RWPE1 (cell line): ENCODE measurements at places on chromosomes 1 and 21.

- no peak for DNase-seq
Measured at GRCh38 chr1:93842750-93843500, 36.1 kb downstream of the DNTTIP2 start.

DNA sequence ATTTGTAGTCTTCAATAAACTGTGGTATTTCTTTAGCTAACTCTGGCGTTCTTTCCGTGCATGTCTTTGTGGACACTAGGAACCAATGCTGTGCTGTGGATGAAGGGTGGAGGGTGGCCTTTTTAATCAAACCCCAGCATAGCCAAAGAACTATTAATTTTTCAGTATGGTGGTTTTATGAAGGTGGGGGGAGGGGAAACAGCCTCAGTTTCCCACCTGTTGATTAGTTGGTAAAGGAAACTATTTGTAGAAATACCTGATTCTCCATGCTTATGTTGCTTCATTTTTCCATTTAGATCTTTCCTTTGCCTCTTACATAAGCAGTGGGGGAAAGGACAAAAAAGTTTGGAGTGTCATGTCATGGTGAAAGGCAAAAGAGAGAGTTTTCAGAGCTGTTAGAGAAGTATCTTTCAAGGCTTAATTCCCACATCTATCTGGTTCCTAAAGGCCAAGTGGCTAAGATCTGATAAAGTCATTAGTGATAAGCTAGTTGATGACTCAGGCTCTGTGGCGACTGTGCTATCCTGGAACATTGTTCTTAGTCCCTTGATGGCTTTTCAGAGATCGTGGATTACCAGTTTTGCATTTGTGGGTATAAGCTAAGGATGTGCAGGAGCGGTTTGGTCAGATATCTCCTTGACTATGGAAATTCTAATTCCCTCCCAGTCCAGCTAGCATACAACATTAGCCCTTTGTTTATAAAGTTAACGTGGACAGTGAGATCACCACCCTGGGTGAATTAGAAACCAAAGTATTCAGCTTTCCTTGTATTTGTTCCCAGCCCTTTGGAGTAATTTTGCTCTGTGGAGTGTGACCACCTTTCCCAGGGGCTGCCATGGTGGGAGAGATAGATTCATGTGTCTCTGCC lies 8.7 kb upstream of the HAX1 start:
- no peak for DNase-seq

- DNase-seq: no peak
Measured at GRCh38 chr1:160780398-160780755, 15.6 kb upstream of the LY9 start.

- DNase-seq: no peak
Measured at GRCh38 chr1:189350983-189351616, 1126.6 kb downstream of the BRINP3 start.
